CD4-positive, alpha-beta T cell treated with Interleukin-21 for 1 hour (primary cell): ENCODE measurements at places on chromosomes 2 and 18.

- DNase-seq: no peak
These were observed 20.9 kb downstream of the ANXA4 start for GRCh38 chr2:69762513-69763494.

DNA sequence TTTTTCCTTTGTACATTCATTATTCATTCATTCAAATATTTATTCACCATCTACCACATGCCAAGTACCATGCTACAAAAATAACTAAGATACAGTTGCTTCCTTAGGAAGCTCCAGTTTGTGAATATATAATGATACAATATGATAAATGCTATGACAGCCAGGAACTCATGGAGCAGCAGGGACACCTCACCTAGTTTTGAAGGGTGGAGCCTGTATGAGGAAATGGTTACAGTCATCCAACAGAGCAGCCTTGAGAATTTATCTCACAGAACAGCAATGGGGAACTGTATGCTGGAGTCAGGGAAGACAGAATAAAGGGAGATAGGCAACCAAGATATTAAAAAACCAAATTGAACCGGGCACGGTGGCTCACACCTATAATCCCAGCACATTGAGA, 124.0 kb downstream of the OSBPL1A start:
- no peak for DNase-seq

DNA sequence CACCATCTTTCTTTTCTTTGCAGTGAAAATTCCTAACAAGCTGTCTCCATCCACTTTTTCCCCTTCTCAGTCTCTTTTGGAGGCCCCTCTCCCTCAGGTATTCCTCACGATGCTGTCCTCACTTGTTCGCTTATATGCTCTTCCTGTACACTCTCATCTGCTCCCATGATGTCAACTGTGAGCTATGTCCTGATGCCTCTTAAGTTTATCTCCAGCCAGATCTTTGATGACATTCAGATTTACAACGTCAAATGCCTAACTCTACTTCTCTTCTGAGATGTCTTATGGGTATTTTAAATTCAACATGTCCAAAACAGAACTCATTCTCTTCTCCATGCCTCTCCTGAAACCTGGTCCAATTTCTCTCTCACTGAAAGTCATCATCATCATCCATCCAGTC, 55.1 kb upstream of the SERTAD2 start:
- no peak for DNase-seq

DNA sequence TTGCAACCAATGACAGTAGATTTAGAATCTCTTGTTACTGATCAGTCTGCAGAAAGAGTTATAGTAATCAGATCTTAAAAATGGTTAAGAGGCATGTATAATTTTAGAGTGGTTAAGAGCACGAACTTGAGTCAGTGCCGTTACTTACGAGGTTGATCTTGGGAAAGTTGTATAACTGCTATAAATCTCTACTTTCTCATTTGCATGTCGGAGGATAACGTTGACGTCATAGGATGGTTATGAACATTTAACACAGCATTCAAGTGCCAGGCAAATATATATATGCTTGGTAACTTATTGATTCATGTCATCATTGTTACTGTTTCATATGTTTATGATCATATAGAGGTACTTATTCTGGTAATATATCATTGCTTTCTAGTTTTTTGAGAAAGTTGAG, 146.2 kb downstream of the ARHGAP28 start:
- no peak for DNase-seq

GRCh38 chr18:74451148-74451547, 6.0 kb downstream of the DIPK1C start:
- DNase-seq: no peak

DNA sequence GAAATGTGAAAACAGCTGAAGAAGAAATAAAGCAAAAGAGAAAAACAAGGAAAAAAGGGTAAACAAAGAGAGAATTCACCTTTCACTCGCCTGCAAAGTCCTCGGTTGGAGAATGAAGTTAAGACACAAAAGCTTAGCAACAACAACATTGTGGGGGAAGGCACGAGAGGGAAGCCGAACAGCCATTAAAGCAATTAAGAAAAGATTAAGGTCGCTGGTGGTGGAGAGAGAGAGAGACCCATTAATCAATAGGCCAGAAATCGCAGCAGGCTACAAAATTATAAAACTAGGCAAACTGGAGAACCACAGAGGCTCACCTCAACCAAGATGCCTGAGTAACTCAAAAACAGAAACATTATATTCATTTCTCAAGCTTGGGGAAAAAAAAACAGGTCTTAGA, 120.0 kb upstream of the SIX3 start:
- no peak for DNase-seq

DNA sequence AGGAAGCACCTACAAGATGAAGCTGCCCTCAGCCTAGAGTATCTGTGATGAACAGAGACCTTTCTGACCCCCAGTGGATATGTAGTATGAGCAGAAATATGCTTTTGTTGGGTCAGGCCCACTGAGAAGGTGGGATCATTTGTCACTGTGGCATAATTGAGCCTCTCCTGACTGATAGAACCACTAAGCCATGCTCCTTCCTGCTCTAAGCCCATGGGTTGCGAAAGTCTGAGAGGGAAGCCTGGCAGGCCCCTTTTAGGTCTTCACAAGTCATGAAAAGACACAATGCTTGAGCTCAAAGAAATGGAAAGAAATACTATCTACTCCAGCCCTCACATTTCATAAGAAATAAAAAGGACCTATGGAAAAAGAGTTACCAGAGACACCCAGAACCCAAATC, 127.7 kb downstream of the TNS1 start:
- DNase-seq: no peak

- DNase-seq: no peak
These were observed 6.1 kb downstream of the ZFP36L2 start for GRCh38 chr2:43220229-43220751.

- DNase-seq: no peak
These were observed 195.7 kb downstream of the PIEZO2 start for GRCh38 chr18:10953672-10954071.

- DNase-seq: no peak
These were observed 77.8 kb upstream of the SETBP1 start for GRCh38 chr18:44602845-44603244.

GRCh38 chr2:26457695-26458364, 20.1 kb downstream of the OTOF start:
- DNase-seq: no peak

GRCh38 chr2:20012282-20013125, at the start of gene MATN3:
TSS of gene MATN3 (minus strand) at chr2:20012668. CDS start at chr2:20012631, 37 bp downstream.
- DNase-seq: no peak
